Stimulated activated CD4-positive, alpha-beta T cell treated with anti-CD3 and anti-CD28 coated beads, Interleukin-15, amount 100 ng/mL, for 1 hour (primary cell): ENCODE measurements at places on chromosomes 1 and 21.

DNA sequence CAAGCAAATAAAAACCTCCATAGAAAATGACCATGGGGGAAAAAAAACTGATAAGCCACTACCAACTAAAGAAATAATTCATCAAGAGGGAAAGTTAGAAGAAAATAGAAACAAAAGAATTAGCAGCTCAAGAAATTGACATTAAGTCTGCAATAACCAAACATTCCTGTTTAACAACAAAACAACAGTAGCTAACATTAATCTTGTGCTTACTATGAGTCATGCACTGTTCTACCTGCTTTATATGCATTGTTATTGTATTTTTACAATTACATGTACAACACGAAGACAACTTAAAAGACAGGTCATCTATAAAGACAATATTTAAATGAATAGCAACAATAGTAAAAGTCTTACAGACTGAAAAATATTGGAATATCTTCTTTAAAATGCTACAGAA lies 34.4 kb upstream of the LRRC7 start:
- DNase-seq, result no peak

DNA sequence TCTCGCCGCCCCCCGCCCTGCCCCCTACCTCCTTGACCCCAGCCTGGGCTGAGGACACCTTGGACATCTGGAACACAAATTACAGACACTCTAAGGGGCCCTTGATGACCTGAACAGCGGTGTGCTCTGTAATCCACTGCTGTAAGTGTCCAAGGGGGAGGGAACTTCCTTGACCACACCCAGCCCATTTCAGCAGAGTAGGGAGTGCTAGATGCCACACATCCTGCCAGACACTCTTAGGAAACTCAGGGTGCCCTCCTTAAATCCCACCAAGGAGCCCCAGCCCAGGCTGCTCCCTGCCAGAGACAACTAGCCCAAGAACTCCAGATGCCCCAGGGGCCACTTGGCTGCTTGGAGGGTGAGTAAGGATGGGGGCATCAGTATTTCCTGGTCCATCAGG lies 282.2 kb downstream of the RRAGC start:
- DNase-seq, result no peak

DNA sequence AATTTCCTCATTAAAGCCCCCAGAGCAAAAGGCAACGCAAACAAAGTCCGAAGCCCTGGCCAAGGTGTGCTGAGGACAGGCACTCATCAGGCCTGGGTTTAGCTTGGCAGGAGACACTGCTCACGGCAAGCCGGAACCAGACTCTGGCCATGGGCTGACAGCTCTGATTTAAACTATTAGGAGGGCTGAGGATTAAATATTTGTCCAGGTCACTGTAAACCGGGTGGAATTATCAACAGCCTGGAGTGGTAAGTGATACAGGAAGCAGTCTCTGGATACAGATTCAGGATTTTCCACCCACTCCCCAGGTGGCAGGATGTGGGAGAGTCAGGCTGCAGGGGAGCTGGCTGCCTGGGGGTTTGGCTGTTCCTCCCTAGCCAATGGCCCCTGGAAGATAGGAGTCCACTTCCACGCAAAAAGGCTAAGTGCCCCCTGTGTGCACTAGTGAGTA lies 42.4 kb downstream of the SLC66A1 start:
- DNase-seq, result no peak

- no peak for DNase-seq
Observed at GRCh38 chr1:6358757-6359201, 34.8 kb downstream of the ACOT7 start.

- DNase-seq, result no peak
Observed at GRCh38 chr1:119549719-119550132, 42.7 kb downstream of the HSD3B1 start.

DNA sequence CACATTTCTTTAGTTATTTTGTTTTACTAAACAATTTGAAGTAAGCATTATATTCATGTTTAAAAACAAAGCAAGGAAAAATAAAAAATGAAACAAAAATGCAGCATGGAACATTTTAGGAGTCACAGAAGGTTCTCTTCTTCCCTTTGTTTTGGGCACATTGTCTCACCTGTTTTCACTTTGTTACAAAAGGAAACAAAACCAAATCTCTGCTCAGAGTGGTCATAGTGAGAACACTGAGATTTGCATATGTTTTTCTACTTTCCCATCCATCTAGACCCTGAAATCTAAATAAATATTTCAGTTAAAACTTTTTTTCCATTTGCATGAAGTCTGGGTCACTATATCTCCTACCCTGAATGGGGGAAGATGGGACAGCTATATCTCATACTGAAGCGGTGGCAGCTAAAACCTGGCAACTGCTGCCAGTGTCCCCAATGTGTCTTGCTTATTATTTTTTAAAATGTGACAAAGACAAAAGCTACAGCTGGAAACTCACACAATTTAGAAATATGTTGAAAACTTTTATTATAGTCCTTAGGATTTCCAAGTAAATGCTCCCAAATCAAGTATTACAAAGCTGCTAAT lies 3.5 kb downstream of the EXOC8 start:
- DNase-seq, result no peak

- DNase-seq, result no peak
Observed at GRCh38 chr1:9593492-9594465, 5.1 kb downstream of the TMEM201 start.
